SK-N-SH (cell line): ENCODE measurements at places on chromosomes 3 and 15.

GRCh38 chr3:125386811-125387210 is 11.7 kb upstream of the ZNF148 start:
- no peak for DNase-seq

- DNase-seq: peak; percentile 11
Observed at GRCh38 chr3:122101646-122102045, 46.5 kb downstream of the CD86 start.

- no peak for DNase-seq
Observed at GRCh38 chr15:89127054-89127702, 38.9 kb downstream of the ABHD2 start.

GRCh38 chr15:83956887-83957286 is 278.7 kb upstream of the GOLGA6L4 start:
- DNase-seq: no peak

GRCh38 chr15:58521293-58521991 is 89.7 kb downstream of the LIPC start:
- no peak for DNase-seq

DNA sequence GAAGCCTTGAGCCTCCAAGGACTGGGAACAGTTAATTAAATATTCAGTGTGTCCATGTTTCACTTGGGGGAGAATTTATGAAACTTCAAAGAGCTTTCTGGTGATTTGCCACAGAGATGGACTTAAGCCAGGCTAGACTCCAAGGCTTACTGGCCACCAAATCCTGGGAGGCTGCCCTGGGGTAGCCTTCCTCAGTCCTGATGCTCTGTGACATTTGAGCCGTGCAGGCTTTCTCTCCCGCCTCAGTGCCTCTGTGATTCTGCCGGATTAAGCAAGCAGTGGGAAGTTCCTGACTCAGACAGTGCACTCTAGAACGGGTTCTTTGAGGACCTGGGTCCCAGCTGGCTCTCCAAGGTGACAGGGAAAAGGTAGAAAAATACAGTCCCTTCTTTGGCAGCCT is 314.7 kb upstream of the ICE2 start:
- no peak for DNase-seq

GRCh38 chr15:81411969-81412633 is 38.1 kb upstream of the TMC3 start:
- DNase-seq: peak; percentile 64
